ENCODE measurements at places on chromosomes 1 and 21.

DNA sequence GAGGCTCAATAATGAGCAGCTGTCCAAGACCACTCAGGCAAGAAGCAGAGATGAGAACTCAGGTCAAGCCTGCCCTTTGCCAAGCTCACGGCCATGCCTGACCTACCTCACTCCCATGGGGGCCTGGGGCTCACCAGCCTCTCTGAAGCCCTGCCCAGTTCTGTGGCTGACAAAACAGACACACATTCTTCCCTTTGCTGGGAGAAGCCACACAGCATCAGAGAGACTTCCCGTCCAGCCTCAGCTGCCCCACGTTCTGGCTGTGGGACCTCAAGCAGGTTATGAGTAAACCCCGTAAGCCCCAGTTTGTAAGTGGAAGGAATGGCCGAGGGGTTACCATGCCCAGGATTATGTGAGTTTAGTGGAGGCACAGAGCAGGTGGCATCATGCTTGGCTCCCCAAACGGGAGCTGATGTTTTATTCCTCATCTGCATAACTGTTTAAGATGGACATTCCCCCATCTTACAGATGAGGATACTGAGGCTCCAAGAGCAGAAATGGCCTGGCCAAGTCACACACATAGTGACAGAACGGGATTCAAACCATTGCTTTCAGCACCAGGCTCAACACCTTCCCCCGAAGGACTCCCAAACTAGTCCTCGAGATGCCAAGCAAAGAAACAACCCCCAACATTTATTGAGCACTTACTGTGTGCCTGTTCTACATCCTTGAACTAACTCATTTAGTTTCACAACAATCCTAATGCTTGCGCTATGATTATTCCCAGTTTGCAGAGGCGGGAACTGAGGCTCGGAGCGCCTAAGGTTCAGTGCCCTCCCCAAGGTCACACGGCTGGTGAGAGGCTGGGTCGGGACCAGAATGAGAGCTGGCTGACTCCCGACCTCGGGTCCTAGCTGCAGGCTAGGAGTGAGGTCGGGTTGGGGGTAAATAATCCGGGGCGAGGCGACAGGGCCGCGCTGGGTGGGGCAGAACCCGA lies 49.1 kb upstream of the LAPTM5 start:
- no peak for DNase-seq

GRCh38 chr1:74341702-74342339 lies 106.6 kb downstream of the TNNI3K start:
- no peak for DNase-seq

DNA sequence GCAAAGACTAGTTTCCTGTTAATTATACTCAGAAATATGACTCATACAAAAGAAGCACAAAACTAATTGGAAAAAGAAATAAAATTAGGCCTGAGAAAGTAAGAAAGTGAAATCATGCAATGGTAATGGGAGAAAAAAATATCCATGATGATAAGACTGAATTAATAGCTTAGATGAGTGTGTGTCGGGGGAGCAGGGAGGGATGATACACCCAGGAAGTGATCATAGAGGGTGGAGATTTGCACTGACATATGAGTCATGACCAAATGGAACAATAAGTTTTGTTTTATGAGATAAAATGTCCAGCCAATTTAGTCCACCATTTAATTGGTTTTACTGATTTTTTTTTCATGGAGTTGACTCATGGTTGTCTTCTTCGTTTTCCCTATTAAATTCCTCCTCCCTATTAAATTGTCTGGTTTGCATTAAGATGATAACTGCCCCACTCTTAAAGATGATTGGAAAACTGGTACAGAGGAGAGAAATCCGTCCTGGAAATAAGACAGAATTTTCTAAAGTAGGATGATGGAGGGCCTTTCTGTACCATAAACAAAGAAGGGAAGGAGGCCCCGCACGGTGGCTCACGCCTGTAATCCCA lies 111.7 kb upstream of the KCNJ6 start:
- no peak for DNase-seq

DNA sequence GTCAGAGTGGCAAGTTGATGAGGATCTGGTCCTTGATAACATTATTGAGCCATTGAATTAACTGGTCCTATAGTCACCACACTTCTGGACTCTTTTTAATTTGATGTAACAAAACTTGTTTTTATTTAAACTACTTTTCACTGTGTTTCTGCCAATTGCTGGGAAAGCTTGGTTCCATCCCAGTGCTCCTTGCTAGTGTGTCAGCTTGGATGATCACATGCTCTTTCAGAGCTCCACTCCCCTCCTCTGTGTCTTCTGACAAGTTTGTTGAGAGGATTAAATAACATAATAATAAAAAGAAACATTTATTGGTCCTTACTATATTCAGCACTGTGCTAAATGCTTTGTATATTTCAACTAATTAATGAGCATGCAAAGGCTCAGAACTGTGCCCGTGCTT lies 448.5 kb upstream of the B3GALT2 start:
- no peak for DNase-seq

DNA sequence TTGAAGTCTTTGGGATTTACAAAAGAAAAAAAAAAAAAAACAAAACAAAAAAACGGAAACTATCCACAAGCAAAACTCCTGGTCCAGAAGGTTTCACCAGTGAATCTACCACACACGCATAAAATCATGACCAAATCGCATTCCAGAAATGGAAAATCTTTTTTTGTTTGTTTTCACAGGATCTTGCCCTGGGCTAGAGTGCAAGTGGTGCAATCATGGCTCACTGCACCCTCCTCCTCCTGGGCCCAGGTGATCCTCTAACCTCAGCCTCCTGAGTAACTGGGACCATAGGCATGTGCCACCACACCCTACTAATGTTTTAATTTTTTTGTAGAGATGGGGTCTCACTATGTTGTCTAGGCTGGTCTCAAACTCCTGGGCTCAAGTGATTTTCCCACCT lies 100.5 kb downstream of the DYRK1A start:
- no peak for DNase-seq

- no peak for DNase-seq
Observed at GRCh38 chr1:242525769-242526168, 1.3 kb upstream of the PLD5 start.

GRCh38 chr1:226476066-226476465 lies 68.2 kb upstream of the PARP1 start:
- no peak for DNase-seq

GRCh38 chr1:171664976-171665375 lies 12.5 kb upstream of the MYOC start:
- no peak for DNase-seq

DNA sequence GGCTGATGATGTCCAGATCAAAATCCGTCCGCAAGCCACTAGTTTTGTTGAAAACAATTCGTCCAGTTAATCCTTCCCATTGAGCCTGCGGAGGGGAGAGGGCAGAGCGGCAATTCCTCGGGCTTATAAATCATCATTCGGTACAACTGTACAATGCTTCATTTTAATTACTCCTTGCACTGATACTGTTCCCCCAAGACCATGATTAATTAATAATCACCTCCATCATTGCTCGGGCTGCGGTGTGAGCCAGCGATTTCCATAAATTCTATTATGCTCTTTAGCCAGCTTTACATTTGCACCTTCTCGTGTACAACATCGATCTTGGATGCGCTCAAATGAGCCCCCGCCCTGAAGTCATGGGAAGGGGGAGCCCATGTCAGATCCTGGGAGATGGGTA lies 180.7 kb downstream of the GRIK3 start:
- DNase-seq, result no peak

DNA sequence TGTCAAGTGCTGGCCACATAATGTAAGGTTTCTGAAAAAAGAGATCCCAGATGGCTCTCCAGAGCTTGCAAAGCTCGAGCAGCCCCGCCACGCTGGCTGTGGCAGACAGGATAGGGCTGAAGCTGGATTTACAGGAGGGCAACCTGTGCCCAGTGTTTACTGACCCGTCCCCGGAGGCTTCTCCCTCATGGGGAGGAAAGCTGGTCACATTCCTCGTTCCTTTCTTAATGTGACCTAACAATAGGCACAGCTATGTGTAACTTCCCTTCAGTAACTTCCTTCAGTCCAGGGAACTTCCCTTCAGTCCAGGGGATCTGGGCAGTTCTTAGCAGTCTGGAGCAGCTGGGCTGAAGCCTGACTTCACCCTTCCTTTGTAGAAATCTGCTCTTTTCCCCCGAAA lies 7.7 kb downstream of the SLFNL1 start:
- no peak for DNase-seq

- no peak for DNase-seq
Observed at GRCh38 chr21:34946916-34947534, 102.1 kb downstream of the RUNX1 start.

- no peak for DNase-seq
Observed at GRCh38 chr1:210882414-210883221, 251.3 kb downstream of the KCNH1 start.

DNA sequence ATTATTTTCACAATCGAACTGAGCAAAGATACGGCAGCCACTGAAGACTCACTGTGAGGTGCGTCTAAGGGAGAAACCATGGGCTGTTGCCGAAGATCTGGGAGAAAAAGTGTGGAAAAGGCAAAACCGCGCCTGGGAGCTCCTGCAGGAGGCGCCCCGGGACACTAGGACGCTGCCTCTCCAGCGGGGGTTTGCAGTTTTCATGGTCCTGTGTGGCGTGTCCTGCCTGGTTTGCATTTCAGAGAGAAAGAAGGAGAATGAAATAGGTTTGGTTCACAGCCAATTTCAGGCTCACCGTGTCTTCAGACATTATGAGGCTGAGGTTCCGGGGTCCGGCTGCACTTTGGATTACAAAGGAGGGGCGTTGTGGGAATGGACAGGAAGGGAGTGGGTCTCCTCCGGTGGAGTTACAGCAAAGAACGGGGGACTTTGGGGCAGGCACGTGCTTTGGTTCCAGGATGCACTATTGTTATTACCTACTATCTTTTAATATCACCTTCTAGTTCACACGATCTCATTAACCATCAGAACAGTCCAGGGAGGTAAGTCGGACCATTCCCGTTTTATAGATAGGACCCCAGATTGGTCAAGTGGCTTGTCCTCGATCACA lies 179.8 kb downstream of the DYRK1A start:
- DNase-seq, result no peak

GRCh38 chr1:243842978-243843511 lies 7.0 kb downstream of the AKT3 start:
- DNase-seq, result no peak

DNA sequence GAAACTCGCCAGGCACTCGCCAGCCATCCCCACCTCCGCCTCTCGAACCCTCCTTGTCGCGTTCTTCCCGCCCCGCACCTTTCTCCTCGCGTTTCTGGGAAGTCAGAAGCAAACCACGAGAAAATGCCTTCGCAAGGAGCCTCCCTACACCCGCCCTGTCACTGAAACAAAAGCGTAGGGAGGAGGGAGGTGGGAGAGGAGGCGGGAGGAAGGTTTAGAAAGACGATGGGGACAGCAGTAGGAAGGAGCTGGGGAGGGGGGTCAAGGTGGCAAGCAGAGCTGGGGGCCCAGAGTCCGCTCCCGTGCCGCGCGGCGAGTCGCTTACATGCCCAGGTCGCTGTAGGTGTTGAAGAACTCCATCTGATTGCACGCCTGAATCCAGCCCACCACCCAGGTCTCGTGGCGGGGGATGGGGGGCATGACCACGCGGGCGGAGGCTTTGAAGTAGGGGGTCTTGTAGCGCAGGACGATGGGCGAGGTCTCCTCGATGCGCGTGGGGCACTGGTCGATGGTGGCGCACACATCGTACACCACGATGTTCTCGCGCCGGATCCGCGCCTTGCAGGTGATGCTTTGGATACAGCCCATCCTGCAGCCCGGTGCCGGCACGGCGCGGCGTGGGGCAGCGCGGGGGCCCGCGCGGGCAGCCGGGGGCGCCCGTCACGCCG lies 1.0 kb downstream of the FAM78B start:
- DNase-seq, result no peak

- no peak for DNase-seq
Observed at GRCh38 chr1:109969146-109969829, 15.3 kb upstream of the AHCYL1 start.

GRCh38 chr1:102562380-102562779 lies 545.9 kb downstream of the COL11A1 start:
- no peak for DNase-seq

DNA sequence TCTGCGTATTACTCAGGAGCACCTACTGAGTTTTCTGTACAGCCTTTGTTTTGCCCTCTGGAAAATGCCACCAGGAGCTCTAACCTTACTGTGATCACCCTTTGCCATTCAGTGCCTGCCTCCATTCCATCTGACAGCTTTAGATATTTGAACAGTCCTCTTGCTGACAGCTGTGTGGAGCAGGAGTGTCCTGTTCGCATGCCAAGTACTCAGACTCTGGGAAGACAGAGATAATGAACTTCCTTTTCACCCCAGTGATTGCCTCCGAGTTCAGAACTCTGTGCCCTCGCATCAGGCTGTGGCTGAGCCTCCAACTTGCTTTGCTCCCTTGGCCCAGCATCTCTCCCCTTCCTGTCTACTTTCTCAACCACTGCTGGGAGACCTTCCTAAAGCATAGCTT lies 74.0 kb downstream of the CACNA1E start:
- no peak for DNase-seq

DNA sequence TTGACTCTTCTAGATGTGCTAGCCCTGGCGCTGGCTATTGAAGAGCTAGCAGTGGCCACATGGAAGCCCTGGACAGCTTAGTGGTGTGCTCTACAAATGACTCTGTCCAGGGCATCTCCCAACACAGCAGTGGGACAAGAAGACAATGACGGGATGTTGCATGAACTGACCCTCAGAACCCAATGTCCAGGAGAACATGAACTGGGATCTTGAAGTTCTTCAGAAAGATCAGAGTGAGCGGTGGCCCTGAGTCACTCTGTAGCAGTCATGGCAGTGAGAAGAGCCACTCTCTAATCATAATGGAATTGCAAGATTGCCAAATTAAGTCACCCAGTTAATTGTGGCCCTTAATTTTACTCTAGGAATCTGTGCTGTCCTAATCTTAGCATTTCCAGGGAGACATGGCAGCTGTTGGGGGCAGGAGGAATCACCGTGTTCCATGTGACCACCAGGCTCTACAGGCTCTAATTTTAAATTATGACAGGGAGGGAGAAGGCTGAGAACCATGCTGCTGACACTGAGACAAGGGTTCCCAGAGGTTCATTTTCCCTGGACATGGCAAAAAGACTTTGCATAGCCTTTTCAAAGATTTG lies 10.2 kb upstream of the OBSCN start:
- DNase-seq, result no peak

- DNase-seq, result no peak
Observed at GRCh38 chr21:44523567-44524413, 16.2 kb downstream of the KRTAP10-1 start.

DNA sequence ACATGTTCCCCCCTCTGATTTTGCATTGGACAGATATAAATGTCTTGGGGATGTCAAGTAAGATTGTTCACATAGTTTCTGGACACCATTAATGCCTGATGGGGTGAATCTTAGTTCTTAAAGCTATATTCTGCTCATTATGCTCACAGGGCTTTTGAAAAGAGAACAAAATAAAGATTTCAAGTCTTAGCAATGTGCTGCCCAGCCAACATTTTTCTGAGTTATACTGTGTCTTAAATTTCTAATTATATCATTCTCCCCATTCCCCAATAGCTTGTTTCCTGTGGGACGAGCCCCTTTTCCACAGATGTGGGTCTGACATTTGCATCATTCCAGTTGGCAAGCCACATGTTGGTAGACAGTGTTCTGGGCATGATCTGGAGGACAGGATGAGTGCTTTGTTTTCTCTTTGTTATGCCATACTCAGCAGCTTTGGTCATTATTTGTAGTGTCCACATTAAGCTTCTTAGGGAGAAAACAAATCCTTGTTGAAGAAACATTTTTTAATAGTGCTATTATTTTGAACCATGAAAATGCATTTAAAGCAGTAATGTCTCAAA lies 32.8 kb downstream of the MTARC1 start:
- no peak for DNase-seq

Data from NCI-H2081 treated with DMSO at 0.1 percent for 48 hours (cell line).